ENCODE measurements at places on chromosomes 7 and 10.

DNA sequence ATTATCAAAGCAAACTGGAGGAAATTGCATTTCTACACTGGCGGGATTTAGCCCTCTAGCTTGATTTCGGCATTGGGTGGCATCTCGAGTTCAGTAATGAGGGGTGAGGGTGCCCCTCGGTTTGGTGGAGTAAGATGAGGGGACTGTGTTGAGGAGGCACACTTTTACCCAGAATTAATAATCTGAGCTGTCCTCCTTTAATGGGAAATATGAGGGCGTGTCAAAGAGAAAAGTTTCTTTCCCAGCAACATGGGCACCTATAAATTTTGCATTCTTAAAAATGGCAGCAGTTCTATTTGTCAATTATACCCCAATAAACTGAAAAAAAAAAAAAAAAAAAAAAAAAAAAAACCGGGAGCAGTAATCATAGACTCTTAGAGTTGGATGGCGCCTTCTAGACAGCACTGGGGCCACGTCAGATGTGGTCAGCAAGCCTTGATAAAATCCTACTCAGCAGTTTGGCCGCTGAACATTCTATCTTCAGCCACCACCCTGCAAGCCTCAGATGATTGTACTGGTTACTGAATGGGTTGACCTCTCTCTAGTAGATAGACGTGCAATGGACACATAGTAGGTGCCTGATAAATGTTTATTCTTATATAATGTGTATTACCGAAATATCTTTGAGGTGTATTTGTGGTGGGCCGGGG, 931 bp downstream of the PAPSS2 start:
- no peak for DNase-seq

GRCh38 chr10:102578782-102579181, 65.5 kb upstream of the TRIM8 start:
- no peak for DNase-seq

DNA sequence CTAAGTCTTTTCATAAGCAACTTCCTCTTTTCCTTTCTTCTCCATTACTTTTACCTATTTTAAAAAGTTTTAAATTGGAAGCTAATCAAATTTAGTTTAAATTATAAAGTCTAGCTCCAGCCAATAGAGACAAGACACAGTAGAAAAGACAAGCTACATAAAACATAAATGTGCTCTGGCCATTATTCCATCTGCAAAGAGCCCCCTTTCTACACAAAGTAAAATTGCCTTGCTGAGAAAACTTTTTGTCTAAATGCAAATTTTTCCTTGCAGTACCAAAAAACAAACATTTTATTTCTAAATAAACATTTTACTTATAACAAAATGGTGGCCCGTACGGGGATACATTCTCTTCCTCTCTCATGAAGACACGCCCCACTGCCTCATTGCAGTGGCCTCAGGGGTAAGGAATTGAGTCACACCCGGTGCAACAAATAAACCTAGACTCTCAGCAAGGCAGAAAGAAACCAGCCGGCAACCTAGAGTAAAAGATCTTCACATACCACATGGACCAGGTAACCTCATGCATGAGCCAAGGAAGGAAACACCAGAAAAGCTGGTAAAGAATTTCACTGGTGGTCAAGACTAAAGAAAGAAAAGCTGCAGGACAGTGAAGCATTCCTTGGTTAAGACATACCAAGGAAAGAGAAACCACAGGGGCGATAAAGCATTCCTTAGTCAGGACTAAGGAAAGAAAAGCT, 71.6 kb upstream of the ZNF746 start:
- no peak for DNase-seq

DNA sequence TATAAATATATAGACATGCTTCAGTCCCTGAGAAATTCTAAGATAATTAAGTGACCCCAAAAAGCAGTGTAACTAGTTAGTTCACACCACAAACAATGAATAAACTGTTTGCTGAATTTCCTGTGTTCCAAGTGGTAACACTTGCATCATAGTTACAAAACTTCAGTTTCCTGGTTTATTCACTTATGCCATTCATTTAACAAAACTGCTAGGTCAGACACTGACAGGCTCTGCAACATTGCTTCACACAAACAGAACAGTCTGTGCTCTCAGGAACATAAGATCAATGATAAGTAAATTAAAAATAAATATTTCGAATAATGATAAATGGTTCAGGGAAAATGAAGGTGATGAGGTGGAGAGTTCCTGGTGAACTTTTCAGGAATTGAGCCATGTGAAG, 133.3 kb upstream of the NAMPT start:
- DNase-seq: no peak

DNA sequence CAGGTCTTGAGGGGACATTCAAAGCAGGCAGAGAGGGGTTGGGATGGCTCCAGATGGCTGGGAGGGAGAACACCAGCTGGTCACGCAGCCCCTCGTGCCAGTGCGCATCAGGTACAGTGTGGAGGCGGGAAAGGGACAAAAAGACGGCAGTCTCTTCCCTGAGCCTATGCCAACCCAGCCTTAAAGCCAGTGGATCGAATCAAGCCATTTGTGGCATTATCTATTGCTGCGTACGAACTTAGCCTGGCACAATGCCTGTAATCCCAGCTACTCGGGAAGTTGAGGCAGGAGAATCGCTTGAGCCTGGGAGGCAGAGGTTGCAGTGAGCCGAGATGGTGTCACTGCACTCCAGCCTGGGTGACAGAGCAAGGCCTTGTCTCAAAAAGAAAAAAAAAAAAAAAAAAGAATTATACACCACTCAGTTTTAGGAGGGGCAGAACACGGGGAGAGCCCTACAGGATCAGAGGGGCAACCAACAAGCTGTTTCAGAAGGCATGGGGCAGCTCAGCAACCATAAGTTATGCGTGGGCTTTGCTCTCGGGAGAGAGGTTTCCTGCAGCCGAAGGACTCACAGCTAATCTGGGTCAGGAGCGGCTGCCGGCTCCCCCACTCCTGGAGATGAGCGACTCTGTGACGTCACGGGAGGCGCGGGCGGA, 356 bp upstream of the NDUFB2 start:
- no peak for DNase-seq

DNA sequence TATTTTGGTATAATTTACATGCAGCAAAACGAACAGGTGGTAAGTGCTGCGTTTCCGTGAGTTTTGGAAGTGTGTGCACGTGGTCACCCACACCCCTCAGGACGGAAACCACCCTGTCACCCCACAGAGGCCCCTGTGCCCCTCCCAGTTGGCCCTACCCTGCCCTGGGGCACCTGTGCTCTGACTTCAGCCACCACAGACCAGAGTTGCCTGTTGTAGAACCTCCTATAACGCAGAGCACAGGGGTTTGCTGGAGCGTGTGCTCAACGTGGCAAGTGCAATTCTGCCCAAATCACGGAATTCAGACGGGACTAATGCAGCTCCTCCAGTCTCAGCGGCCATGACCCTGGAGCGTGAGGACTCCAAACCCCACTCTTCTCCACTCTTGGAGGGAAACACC, 9.6 kb upstream of the CFAP46 start:
- no peak for DNase-seq

- DNase-seq: no peak
Observed at GRCh38 chr10:3129581-3130340, 42.8 kb downstream of the PITRM1 start.

- DNase-seq: no peak
Observed at GRCh38 chr10:108638225-108638624, 1285.1 kb downstream of the XPNPEP1 start.

DNA sequence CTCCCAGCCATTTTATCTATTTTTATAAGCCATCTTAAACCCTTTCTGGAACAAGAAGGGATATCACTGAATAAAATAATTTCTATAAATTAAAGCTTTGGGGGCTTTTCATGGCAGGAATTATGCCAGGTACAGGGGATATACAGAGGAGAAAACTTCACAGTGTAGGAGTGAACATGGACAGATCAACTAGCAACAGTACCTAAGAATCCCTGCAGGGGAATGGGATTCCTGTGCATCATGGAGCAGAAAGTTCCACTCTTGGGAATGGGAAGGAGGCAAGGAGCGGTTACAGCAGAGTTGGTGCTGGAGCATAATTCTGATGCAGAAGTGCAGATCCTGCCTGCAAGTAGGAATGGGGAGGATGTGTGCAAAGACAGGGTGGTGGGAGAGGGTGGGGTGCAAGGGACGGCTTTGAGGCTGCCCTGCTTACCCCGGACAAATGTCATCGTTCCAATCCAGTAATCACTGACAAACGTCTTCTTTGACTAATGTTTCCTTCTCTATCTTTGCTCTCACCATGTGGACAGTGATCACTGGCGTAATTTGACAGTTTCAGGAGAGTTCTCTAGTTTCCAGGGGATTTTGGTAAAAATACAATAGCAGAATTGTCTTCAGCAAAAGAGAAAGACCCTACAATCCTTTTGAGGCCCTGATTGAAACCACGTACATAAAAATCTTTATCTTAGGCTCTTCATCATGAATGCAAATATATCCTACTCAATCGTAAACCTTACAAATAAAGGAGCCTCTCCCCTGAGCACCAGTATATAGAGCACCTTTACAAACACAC, 196.7 kb downstream of the HECW1 start:
- DNase-seq: no peak

- DNase-seq: no peak
Observed at GRCh38 chr10:86216886-86217285, 149.7 kb downstream of the GRID1 start.

DNA sequence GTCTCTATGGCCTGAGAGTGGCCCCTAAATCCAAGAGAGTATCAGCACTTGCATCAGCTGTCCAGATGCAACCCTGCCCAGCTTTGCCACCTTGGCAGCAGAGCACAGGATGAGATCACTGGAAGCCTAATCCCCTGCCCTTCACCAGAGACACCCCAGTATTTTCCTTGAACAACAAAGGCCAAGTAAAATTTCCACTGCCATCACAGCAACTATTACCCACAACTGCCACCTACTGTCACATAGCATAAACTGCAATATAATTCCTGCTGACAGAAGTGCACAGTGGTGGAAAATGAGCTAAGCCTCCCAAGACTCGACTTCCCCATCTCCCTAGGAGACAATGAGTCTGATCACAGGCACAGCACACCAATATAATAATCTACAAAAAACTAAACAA, 462.8 kb upstream of the ZWINT start:
- DNase-seq: no peak

- no peak for DNase-seq
Observed at GRCh38 chr10:97919012-97919411, 69.4 kb downstream of the GOLGA7B start.

- DNase-seq: no peak
Observed at GRCh38 chr7:55109404-55110167, 90.8 kb downstream of the EGFR start.

DNA sequence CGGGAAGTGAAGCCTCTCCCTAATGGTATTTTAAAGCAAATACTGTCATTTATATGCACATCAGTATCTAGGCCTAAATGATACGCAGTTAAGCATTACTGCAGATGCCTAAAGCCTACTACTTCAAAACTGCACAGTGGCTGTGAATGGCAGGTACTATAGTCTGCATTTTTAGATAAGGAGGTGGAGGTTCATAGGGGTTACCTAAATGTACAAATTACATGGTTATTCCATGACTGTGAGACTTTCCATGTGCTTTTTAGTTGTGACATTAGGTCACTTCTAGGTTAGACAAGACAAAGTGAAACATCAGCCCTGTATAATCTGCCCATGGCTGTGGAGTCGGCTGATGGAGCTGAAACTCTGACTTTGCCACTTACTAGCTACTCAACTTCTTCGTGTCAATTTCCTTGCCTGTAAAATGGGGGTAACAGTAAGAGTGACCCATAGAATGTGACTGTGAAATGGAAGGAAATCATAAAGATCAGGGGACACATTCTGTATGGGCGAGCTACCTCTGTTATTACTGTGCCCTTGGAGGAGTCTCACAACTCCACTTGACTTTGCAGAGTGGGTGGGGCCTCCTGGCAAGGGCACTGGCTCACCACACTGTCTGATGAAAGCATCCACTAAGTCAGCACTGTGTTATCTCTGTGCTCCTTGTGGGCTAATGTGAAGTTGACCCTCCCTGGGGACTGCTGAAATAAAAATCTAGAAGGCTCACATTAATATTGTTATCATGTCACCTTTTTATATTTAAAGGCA, 239.4 kb downstream of the TNS3 start:
- DNase-seq: no peak

- no peak for DNase-seq
Observed at GRCh38 chr7:75663302-75663907, 75.3 kb downstream of the HIP1 start.

DNA sequence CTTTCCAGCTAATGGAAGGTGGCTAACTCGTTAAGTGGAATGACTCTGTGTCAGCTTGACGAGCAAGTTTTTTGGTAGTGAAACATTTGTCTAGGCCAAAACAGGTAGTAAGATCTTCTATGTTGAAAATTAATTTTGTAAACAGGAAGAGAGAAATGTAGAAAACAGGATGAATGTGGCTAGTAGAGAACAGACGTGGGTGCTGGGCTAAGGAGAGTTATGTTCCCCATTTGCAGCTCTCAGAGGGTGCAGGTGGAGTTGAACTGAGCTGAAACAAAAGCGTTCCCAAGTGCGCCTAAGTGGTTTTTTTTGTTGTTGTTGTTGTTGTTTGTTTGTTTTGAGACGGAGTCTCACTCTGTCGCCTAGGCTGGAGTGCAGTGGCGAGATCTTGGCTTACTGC, 59.5 kb upstream of the SRPK2 start:
- DNase-seq: no peak

GRCh38 chr10:63208986-63209385, 75.9 kb downstream of the NRBF2 start:
- no peak for DNase-seq

Data from NCI-H187 (cell line).